ENCODE measurements at places on chromosomes 2 and 18. TPM values are rescaled to one million over a fixed set of nuclear protein-coding genes. Genes with fewer than 3 reads are reported as not detected.

The IL1R2 gene
- not detected for total RNA-seq

The ST8SIA3 gene
- total RNA-seq: not detected

The PROKR1 gene
- not detected for total RNA-seq

The LONRF2 gene
- 0.04 TPM for total RNA-seq

The ABCG8 gene
- not detected for total RNA-seq
